ENCODE measurements at places on chromosomes 4 and X.
A peak's percentile ranks its signal among the peaks of the same experiment; 100 is the strongest.

DNA sequence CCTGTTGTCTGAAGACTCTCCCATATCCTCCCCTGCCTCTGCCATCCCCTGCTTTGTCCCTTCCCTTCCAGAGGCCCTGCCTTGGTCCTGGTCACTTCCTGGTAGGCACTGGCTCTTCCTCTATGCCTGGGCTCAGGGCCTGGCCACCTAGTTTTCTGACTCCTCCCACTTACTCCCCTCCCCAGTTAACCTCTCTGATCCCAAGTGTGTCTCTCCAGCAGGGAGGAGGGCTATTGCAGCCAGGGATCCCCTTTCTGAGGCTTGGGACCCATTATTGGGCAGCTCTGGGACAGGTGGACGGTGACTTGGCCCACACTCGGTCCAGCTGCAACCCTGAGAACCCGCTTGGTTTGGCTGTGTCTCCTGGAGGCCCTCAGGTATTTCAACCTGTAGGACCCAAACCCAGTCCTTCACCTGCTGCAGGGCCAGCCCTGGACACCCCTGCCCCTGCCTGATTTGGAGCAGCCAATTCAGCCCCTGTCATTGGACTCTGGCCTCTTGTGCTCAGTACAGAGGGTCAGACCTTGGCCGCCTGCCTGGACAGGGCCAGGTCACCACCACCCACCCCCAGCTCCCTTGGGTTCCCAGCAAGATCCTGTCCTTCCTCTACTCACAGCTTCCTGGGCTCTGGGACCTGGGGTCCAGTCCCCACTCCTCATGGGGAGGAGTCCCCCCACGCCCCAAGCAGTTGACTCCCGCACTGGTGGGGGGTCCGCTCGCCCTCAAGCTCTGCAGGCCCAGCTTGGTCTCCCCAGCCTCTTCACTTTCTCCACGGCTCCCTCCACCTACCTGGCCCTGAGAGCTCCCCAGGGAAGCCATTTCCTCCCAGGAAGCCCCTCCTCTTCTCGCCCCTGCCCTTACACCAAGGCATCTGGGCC is 1.1 kb upstream of the SH3BP2 start:
- no peak for DNase-seq

DNA sequence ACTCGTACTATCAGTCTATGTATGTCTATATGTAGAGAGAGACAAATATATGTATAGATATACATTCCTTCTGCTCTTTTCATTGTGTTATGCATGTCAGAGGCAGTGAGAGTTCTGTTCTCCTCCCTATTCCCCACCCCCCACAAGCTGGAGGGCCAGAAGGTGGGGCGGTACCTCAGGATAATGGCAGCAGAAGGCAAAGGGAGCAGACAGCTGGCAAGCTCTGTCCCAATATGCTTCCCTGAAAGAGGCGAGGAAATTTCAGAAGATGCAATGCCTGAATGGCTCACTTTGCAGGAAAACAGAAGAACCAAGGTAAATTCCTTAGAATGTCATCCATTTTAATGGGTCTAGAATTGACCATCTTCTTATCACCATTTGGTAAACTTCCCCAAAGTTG is 114.4 kb downstream of the NAA11 start:
- no peak for DNase-seq

DNA sequence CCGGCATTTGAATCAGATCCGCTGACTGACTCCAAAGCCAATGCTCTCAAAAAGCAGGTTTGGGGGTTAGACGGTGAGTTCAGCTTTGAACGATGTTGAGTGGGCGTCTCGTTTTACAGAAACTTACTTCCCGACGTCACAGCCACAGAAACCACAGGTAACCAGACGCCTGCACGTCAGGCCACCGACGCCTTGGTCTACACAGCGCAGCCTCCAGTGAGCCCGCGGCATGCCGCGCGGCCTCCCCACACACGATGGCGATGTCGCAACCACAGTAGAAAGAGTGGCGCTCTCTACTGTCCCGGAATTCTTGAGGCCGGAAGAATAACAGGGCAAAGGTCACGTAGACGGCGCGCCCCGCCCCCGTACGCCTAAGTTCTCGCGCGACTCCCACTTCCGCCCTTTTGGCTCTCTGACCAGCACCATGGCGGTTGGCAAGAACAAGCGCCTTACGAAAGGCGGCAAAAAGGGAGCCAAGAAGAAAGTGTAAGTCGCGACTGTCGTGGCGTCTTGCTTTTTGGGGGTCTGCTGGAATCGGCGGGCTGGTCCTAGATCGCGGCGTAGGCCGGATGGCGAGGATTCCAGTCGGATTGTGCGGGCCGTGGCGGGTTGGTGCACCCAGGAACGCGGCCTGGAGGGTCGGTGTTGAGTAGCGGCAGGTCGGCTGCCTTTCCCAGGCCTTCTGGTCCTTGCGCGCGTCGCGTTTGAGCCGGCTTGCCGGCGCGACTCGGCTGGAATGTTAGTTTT is at the start of gene RPS3A:
TSS of gene RPS3A (plus strand) at position 400 of the 747 bp plus-strand sequence. CDS start at position 425, 25 bp downstream.
- peak; percentile 98 for DNase-seq

- no peak for DNase-seq
Observed at GRCh38 chrX:7641141-7641540, 201.8 kb upstream of the VCX start.

- no peak for DNase-seq
Observed at GRCh38 chr4:98599617-98600205, 58.7 kb downstream of the TSPAN5 start.

GRCh38 chrX:115053223-115053622 is 35.8 kb upstream of the IL13RA2 start:
- DNase-seq, result no peak

- DNase-seq, result no peak
Observed at GRCh38 chr4:169540774-169541173, 71.6 kb downstream of the NEK1 start.

DNA sequence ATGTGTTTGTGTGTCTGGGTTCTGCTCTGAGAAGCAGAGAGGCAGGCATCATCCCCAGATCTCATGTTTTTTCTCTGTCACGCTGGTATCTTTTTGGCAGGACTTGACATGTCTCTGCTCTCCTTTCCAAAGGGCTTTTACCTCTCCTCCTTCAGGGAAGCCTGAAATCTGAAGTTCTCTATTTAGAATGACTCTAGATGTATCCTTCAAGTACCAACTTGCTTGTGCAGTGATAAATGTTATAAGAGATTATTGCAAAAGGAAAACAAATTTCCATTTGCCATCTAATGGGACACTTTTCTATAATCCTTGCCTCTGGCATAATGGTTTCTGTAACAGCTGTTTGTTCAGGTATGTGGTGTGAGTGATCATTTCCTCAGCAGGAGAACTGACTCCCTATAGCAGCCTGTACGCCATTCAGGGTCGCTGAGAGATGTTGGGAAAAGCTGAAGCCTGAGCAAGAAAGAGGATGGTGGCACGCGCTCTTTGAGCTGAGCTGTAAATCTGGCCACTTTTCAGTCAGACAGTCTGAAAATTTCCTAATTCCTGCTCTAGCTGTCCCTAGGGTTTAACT is 72.5 kb downstream of the CNGA2 start:
- DNase-seq, result no peak

- DNase-seq, result no peak
Observed at GRCh38 chr4:102454268-102454667, 46.9 kb upstream of the NFKB1 start.

DNA sequence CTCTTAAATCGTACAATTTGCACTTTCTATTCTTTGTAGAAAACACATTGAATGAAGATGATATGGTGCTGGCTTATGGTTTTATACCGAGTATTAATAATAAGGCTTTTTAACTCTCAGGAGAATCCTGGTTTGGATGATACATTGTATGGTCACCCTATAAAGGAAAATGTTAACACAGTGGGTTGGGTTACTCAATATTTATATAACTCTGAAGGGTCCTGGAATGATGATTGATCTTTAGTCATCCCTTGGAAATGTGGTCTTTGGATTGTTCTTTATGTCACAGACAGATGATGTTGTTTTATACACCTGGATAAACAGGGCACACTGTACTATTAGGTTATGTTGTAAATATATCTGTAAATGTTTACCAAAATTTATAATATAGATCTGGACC is 496.2 kb upstream of the NDST4 start:
- no peak for DNase-seq

DNA sequence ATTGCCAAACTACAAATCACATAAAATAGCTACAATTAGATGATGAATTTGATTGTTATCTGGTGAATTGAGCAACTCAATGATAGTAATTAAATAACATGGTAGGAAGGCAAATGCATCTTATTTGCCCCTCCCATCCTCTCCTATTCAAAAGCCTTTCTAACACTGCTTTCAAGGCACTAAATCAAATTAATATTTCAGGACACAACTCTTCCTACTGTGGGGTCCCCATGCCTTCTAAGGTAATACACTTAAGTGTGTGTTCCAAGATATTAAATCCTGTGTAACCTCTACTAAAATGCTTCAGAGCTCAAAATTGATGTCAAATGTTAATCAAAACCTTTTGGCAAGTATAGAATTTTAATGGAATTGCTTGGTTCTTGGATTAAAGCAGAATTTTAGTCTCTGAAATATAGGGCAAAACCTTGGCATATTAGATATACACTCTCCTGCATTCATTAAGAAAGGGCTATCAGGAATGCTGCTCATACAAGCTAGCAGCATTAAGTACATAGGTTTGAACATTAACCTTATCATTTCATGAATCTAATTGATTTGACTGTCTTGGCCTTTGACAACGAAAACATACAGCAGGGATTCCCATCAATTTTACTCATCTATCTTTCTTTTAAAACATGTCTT is 371.8 kb upstream of the GALNTL6 start:
- no peak for DNase-seq

GRCh38 chrX:21155916-21156315 is 218.3 kb upstream of the CNKSR2 start:
- DNase-seq, result no peak

DNA sequence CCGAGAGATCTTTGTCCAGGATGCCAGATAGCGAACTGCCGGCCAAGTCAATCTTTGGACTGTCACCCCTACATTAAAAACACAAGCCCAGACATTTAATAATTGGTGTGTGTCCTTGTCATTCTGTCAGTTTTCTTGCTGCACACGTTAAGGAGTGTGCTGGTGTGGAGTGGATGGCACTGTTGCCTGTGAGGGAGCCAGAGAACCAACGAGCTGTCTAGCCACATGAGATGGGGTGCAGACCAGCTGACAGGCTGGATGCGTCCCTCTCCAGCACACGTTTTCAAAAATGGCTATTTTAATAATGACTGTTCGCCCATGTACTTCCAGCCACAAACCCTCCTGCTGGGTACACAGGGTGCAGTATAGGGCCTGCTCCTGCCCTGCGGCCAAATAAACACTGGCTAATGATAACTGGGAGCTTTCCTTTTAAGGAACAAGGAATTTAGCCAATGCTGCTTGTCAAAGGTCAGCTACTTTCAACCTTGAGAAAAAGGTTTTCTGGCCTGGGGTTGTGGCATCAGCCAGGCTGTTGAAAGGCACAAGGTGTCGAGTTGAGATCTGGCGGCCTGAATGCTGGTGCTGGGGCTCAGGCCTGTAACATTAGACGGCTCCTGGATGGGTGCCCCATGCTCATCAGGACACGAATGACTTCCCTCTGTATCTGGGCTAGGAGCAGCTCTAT is 54.0 kb upstream of the MAP3K15 start:
- DNase-seq, result no peak
